IPS DF 19.7 (cell line): ENCODE measurements at places on chromosomes 2 and 18.

- DNase-seq = no peak
These were observed 382.0 kb downstream of the GPD2 start for GRCh38 chr2:156818221-156818620.

DNA sequence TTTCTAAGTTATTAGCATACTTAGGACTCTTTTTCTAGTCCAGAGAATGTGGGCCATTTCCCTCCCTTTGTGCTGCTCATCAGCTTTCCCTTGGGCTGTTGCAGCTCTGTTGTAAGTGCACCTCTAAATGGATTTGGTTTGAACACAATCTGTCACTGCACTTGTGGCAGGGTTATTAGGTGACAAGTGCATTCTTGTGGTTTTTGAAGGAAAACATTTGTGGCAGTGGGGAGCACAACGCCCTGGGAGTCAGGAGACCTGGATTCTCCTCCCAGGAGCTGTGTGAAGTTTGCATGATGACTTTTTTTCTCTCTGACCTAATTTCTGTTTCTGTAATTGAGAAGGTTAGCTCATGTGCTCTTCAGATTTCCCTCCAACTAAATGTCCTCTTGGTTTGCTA lies 630.9 kb upstream of the FAM98A start:
- no peak for DNase-seq

- peak; percentile 56 for DNase-seq
These were observed 95.1 kb downstream of the MTCL1 start for GRCh38 chr18:8800445-8800844.

DNA sequence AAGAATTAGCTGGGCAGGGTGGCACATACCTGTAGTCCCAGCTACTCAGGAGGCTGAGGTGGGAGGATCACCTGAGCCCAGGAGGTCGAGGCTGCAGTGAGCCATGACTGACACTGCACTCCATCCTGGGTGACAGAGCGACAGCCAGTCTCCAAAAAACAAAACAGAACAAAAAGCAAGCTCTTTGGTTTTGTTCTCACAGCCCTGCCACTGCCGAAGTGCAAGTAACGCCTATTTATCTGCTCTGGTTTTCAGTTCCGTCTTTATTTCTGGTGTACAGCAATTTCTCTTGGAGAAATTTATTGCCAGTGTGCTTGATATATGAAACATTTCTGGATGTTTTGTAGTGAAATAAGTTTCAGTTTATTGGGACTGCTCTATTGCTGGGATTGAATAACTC lies 61.9 kb downstream of the RAB10 start:
- no peak for DNase-seq

GRCh38 chr18:44036501-44036900 lies 644.2 kb upstream of the SETBP1 start:
- DNase-seq = no peak

GRCh38 chr2:227813562-227814353 lies at the start of gene CCL20:
TSS of gene CCL20 (plus strand) at chr2:227813842. CDS start at chr2:227813912, 70 bp downstream.
- DNase-seq = no peak

- no peak for DNase-seq
These were observed 270.7 kb upstream of the HNMT start for GRCh38 chr2:137693534-137693933.

DNA sequence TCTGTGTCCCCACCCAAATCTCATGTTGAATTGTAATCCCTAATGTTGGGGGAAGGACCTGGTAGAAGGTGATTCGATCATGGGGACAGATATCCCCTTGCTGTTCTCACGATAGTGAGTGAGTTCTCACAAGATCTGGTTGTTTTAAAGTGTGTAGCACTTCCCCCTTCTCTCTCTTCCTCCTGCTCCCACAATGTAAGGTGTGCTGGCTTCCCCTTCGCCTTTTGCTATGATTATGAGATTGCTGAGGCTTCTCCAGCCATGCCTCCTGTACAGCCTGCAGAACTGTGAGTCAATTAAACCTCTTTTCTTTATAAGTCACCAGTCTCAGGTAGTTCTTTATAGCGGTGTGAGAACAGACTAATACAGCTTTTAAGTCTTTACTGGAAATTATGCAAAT lies 193.3 kb upstream of the RBBP8 start:
- no peak for DNase-seq

- no peak for DNase-seq
These were observed 72.4 kb downstream of the SLC16A14 start for GRCh38 chr2:229996320-229996719.
